Vagina (tissue), 2 donors: ENCODE measurements at places on chromosomes 16 and 17.

DNA sequence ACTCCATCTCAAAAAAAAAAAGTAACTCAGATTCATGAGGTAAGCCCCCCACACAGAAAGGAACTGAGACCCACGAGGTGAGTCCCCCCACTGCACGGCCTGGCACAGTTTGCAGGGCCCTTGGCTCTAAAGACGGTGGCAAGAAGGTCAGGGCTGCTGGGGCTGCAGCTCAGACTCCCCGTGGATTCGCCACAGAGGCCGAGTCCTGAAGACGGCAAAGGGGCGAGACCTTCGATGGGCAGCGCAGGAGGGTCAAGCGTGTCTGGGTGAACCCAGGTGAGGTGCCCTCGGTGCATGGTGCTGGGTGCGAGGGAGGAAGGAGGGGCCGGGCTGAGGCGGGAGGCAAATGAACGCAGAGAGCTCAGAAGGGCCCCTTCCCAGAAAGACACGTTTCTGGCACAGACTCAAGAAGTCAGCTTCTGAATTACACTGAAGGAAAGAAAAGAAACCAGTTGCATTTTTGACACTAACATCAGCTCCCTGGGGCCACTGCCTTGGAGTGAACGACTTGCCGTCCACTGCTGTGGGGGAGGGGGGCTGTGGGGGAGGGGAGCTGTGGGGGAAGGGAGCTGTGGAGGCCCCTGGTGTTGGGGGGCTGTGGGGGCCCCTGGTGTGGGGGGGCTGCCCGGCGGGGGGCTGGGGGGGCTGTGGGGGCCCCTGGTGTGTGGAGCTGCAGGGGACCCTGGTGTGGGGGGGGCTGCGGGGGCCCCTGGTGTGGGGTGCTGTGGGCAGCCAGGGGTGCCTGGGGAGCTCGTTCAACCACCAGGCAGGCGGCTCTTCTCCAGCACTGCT lies 69.8 kb upstream of the METRNL start:
- no peaks in the 10 kb centered on the region for H3K27me3 ChIP-seq
- no peaks in the 10 kb centered on the region for H3K4me1 ChIP-seq
- no peak overlapping the region for H3K27ac ChIP-seq
- DNase-seq, result no peak

GRCh38 chr17:79118924-79119323 lies 44.3 kb downstream of the ENGASE start:
- H3K27ac ChIP-seq, result no peak overlapping the region
- H3K4me3 ChIP-seq, result no peak overlapping the region
- no peaks in the 10 kb centered on the region for H3K36me3 ChIP-seq
- H3K27me3 ChIP-seq, result no peaks in the 10 kb centered on the region
- H3K4me1 ChIP-seq, result peaks cover 17% of the 10 kb centered on the region

- no peak overlapping the region for H3K4me3 ChIP-seq
- H3K4me1 ChIP-seq, result peaks cover 19% of the 10 kb centered on the region
- H3K27me3 ChIP-seq, result no peaks in the 10 kb centered on the region
Measured at GRCh38 chr16:49596648-49597291, 223.2 kb downstream of the C16orf78 start.

DNA sequence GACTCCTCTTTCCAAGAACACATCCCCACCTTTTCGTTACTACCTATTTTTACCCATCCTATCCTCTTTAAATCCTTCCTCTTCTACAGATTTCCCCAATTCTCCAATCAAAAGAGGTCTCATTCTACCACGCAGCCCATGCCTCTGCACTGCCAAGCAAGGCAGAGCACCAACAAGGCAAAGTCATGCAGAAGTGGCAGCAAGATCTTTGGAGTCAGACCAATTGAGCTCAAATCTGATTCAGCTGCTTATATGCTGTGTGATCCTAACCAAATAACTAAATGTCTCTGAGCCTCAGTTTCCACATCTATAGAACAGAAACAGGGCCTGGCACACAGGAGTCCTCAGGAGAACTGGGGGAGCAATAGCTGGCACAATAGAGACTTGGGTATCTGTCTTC lies 41.0 kb downstream of the TOM1L2 start:
- no peak for DNase-seq
- no peak overlapping the region for H3K4me3 ChIP-seq
- no peaks in the 10 kb centered on the region for H3K36me3 ChIP-seq

GRCh38 chr16:48231727-48232492 lies 12.2 kb upstream of the LONP2 start:
- H3K36me3 ChIP-seq, result no peaks in the 10 kb centered on the region
- H3K27me3 ChIP-seq, result no peaks in the 10 kb centered on the region
- no peak overlapping the region for H3K27ac ChIP-seq

DNA sequence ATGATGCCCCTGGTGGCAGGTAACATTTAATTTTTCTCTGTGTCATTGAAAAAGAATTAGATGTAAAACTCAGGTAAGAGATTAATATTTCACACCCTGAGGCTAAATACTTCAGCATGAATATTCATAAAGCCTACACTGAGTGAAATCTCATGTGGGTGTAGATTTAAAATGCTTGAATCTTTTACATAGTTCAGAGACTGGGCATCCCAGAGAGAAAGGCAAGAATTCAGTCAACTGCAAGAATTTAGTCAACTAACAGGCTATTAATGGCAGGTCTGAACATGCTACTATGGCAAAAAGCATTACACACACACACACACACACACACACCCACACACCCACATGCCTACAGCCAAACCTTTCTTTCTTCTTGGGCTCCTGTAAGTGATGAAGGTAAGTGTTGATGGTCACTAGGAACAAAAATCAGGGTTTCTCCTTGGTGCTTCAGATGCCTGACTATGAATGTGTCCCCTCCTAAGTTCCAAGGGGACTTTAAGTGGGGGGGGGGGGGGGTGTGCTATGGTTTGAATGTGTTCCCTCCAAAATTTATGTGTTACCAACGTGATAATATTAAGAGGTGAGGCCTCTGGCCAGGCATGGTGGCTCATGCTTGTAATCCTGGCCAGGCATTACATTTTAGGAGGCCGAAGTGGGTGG lies 63.7 kb upstream of the PSMD7 start:
- H3K4me3 ChIP-seq, result no peak overlapping the region
- DNase-seq, result no peak
- H3K36me3 ChIP-seq, result no peaks in the 10 kb centered on the region
- H3K27ac ChIP-seq, result no peak overlapping the region

DNA sequence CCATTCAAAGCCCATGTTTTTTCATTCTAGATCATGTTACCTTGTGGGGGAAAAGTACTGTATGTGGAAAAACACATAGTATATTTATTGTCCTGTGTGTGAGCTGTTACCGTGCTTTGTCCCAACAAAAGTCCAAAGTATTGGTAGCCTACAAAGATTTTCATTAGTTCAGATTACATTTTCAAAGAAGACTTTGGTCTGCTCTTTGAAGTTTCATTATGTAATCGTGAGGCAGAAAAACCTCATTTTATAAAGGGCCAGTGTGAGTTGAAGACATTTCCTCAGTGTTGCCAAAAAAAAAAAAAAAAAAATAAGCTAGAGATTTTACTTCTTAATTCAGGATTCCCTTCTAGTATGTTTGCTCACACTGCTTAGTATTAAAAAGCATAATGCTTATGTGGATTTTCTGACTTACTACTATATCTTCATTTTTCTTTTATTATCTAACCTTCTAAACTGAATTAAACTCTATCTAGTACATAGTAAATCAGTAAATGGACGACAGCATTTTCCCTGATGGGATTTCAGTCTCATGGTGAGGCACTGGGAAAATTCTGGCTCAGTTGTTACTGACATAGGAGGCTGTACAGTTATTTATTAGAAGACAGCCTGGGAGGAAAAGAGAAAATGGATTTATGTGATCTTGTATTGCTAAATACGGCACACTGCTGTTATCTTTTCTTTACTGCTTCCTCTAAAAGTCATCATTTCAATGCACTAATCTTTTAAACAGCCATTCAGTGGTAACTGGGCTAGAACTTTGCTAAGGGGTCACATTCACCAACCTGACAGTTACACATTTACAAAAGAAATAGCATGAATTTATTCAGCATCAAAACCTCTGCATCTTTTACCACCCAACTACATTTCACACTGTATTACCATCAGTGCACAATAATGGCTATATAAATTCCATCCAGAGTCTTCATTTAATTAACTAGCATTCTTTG lies 100.6 kb downstream of the STXBP4 start:
- H3K4me3 ChIP-seq, result no peak overlapping the region
- H3K36me3 ChIP-seq, result no peaks in the 10 kb centered on the region
- no peak overlapping the region for H3K27ac ChIP-seq
- no peaks in the 10 kb centered on the region for H3K27me3 ChIP-seq
- DNase-seq, result no peak

GRCh38 chr16:84844049-84844350 lies 24.2 kb downstream of the CRISPLD2 start:
- H3K4me3 ChIP-seq, result no peak overlapping the region
- H3K27me3 ChIP-seq, result no peaks in the 10 kb centered on the region
- H3K4me1 ChIP-seq, result peaks cover 33% of the 10 kb centered on the region
- H3K27ac ChIP-seq, result peak overlapping the region; percentile 1
- no peak for DNase-seq
- H3K36me3 ChIP-seq, result peaks cover 27% of the 10 kb centered on the region

GRCh38 chr16:28977703-28978662 lies 3.4 kb downstream of the SPNS1 start:
- no peak overlapping the region for H3K27ac ChIP-seq
- H3K27me3 ChIP-seq, result no peaks in the 10 kb centered on the region
- H3K36me3 ChIP-seq, result no peaks in the 10 kb centered on the region
- DNase-seq, result no peak

DNA sequence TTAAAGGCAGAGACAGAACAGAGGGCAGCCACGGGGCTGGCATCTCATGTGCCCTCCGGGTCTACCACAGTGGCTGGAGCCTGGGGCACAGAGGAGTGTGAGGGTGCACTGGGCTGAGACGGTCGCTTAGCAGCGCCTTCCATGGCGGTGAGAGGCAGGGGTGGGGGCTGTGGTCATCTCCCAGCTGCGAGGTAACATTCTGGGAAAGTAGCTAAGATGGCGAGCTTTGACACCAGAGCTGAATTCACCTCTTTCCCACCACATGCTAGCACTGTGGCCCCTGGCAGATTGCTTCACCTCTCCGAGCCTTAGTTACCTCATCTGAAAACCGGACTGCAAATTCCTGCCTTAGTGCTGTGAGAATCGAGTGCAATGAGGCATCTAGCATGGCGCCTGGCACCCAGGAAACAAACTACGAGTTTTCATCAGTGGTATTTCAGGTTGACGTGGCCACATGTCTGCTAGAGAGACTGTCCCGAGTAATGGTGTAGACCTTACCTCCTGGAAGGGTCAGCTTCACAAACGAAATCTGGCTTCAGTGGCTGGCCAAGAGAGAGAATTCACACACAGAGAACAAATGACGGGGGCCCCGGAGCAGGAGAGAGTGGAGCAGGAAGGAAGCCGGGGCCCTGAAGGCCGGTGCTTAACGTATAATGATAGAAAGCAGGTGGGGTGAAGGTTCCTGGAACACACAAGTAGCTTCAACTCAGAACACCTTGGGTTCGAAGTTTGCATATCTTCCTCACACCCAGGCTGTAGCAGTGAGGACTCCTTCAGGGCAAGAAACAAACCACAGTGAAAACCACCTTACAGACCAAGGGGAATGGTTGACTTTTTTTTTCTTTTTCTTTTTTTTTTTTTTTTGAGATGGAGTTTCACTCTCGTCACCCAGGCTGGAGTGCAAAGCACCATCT lies 63.9 kb upstream of the RPH3AL start:
- no peaks in the 10 kb centered on the region for H3K27me3 ChIP-seq
- H3K27ac ChIP-seq, result no peak overlapping the region
- peak overlapping the region; percentile 5 for H3K4me3 ChIP-seq
- peaks cover 6% of the 10 kb centered on the region for H3K4me1 ChIP-seq
- no peak for DNase-seq
- no peaks in the 10 kb centered on the region for H3K36me3 ChIP-seq

DNA sequence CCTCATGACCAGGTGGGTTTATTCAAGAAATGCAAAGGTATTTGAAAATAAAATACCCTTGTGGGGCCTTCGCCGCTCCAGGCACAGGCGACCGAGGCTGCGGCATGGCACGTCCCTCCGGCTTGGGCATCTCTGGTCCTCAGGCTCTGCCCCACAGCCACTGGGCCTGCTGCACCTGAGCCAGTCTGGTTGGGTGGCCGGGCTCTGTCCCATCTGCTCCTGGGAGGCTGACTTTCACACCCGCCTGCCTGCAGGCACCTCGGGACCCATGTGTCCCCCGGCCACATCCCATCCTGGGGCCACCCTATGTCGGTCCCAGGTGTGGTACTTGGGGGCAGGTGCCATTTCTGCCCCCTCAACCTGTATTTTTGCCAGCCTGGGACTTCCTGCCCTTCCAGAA lies 20.9 kb downstream of the OSBPL7 start:
- no peaks in the 10 kb centered on the region for H3K36me3 ChIP-seq
- H3K4me3 ChIP-seq, result no peak overlapping the region
- no peaks in the 10 kb centered on the region for H3K4me1 ChIP-seq
- no peaks in the 10 kb centered on the region for H3K27me3 ChIP-seq
- peak; percentile 85 for DNase-seq
- H3K27ac ChIP-seq, result no peak overlapping the region

- H3K27ac ChIP-seq, result no peak overlapping the region
- peaks cover under 1% of the 10 kb centered on the region for H3K4me1 ChIP-seq
- no peaks in the 10 kb centered on the region for H3K36me3 ChIP-seq
- no peak for DNase-seq
- no peaks in the 10 kb centered on the region for H3K27me3 ChIP-seq
- H3K4me3 ChIP-seq, result no peak overlapping the region
Measured at GRCh38 chr16:54508351-54508750, 221.8 kb upstream of the IRX3 start.

DNA sequence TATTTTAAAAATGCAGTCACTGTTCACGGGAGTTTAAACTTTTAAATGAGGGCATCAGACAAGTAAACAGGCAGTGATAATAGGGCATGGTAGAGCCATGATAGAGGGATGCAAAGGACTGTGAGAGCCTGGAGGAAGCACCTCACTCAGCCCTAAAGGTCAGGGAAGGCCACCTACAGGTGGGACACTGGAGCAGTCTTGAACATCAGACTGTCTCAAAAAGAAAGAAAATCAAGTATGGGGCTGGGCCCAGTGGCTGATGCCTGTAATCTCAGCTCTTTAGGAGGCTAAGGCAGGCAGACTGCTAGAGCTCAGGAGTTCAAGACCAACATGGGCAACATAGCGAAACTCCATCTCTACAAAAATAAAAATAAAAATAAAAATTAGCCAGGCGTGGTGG lies 31.0 kb upstream of the DHRS7B start:
- no peaks in the 10 kb centered on the region for H3K27me3 ChIP-seq
- no peaks in the 10 kb centered on the region for H3K36me3 ChIP-seq
- H3K4me1 ChIP-seq, result no peaks in the 10 kb centered on the region
- DNase-seq, result no peak
